ENCODE measurements at places on chromosomes 2 and 18. TPM values are rescaled to one million over a fixed set of nuclear protein-coding genes. Genes with fewer than 3 reads are reported as not detected.

The GULP1 gene
- 29.2 TPM for total RNA-seq

DNA sequence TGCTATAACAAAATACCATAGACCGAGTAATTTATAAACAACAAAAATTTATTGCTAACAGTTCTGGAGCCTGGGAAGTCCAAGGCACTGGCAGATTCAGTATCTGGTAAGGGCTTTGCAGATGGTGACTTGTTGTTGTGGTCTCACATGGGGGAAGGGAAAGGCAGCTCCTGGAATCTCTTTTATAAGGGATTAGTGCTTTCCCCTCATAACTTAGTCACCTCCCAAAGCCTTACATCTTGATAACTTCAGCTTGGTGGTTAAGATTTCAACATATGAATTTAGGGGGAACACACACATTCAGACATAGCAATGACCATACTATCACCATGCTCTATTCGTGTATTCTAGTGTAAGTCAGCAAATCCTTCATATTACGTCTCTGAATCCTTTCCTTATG lies 447.6 kb upstream of the TCF4 start:
- H3K4me3 ChIP-seq, result no peak overlapping the region
- H3K27ac ChIP-seq, result no peak overlapping the region
- H3K4me1 ChIP-seq, result peaks cover 21% of the 10 kb centered on the region
- no peaks in the 10 kb centered on the region for H3K36me3 ChIP-seq
- no peaks in the 10 kb centered on the region for H3K27me3 ChIP-seq
- no peak for DNase-seq

The GPR17 gene
- total RNA-seq, result not detected

DNA sequence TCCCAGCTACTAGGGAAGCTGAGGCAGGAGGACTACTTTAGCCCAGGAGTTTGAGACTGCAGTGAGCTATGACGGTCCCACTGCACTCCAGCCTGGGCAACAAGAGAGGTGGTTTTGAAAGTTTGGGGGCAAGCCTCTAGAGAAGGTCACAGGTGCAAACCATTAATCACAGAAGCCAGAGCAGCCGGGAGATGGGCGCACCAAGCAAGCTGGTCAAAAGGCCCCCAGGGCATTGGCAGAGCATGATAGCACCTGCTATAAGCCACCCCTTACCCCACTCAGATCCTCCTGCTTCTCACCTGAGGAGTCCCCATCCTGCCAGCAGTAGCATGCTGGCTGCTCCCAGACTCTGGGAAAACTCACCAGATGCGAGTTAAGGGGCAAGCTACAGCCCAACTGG lies 116.1 kb upstream of the RAB12 start:
- DNase-seq, result no peak
- no peaks in the 10 kb centered on the region for H3K27me3 ChIP-seq
- H3K4me1 ChIP-seq, result no peaks in the 10 kb centered on the region
- no peak overlapping the region for H3K27ac ChIP-seq
- H3K36me3 ChIP-seq, result no peaks in the 10 kb centered on the region
- no peak overlapping the region for H3K4me3 ChIP-seq

DNA sequence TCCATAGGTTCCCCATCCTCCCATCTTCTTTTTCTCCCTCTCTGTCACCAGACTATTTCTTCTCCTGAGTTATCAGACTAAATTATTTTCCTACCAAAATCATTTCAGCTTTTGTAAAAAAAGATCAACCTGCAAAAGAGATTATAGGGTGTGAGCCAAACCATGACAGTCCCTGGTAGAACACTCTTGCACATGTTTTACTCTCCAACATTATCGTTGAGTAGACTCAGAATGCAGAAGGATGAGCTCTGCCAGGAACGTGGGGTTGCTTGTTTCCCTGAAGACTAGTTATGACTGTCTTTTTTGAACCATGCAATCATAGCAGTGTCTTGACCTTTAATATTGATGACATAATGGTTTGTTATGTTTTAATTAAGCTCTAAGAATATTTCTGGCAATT lies 360.1 kb upstream of the VWC2L start:
- no peak overlapping the region for H3K27ac ChIP-seq
- H3K36me3 ChIP-seq, result no peaks in the 10 kb centered on the region
- no peaks in the 10 kb centered on the region for H3K4me1 ChIP-seq
- DNase-seq, result no peak
- no peak overlapping the region for H3K4me3 ChIP-seq

- DNase-seq, result no peak
- H3K4me3 ChIP-seq, result no peak overlapping the region
- H3K27me3 ChIP-seq, result no peaks in the 10 kb centered on the region
These were observed 296.2 kb upstream of the NRP2 start for GRCh38 chr2:205386109-205386508.

GRCh38 chr2:104734937-104735586 lies 118.9 kb upstream of the POU3F3 start:
- no peak for DNase-seq
- no peaks in the 10 kb centered on the region for H3K4me1 ChIP-seq
- H3K27me3 ChIP-seq, result no peaks in the 10 kb centered on the region
- no peak overlapping the region for H3K4me3 ChIP-seq

- no peak overlapping the region for H3K27ac ChIP-seq
- H3K36me3 ChIP-seq, result no peaks in the 10 kb centered on the region
- H3K4me1 ChIP-seq, result no peaks in the 10 kb centered on the region
- DNase-seq, result peak; percentile 6
- H3K27me3 ChIP-seq, result peaks cover 3% of the 10 kb centered on the region
- no peak overlapping the region for H3K4me3 ChIP-seq
These were observed 38.2 kb upstream of the CNGA3 start for GRCh38 chr2:98308068-98308467.

DNA sequence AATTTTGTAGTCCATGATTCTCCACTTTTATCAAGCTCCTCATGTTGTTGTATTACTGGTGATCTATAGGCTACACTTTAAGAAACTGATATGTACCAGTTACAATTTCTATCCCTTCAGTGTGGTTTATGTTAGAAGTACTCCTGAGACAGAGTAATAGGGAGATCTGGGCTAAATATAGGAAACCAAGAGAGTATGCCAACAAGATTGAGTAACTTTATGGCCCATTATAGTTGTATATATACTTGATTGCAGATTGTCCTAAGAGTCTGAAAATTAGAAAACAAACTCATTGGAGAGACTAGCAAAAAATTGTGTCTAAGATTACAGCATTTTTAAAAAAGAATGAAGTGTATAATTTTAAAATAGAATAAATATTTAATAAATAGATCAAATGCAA lies 605.6 kb downstream of the XIRP2 start:
- no peaks in the 10 kb centered on the region for H3K4me1 ChIP-seq
- H3K27me3 ChIP-seq, result no peaks in the 10 kb centered on the region
- no peak overlapping the region for H3K27ac ChIP-seq
- H3K36me3 ChIP-seq, result no peaks in the 10 kb centered on the region

- no peak overlapping the region for H3K27ac ChIP-seq
- DNase-seq, result no peak
- no peaks in the 10 kb centered on the region for H3K27me3 ChIP-seq
- no peaks in the 10 kb centered on the region for H3K36me3 ChIP-seq
- no peaks in the 10 kb centered on the region for H3K4me1 ChIP-seq
These were observed 745.3 kb upstream of the CELF4 start for GRCh38 chr18:38310936-38311335.

DNA sequence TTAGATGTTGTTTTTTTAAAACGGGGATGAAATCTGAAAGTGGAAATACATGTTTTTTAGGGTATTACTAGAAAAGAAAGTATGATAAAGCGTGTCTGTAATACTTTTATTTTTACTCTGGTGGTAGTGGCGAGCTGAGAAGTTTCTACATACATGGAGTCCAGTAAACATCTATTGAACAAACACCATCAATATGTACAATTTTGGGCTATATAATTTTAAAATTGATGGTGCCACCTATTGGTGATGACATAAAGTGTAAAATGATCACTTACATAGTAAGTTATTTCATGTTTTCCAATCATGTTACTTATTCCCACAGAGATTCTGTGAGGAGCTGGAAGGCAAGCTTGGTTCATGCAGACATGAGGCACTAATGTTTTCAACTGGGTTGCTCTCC lies 31.5 kb upstream of the NFE2L2 start:
- H3K36me3 ChIP-seq, result no peaks in the 10 kb centered on the region
- H3K4me3 ChIP-seq, result no peak overlapping the region
- no peaks in the 10 kb centered on the region for H3K4me1 ChIP-seq
- peak; percentile 59 for DNase-seq

DNA sequence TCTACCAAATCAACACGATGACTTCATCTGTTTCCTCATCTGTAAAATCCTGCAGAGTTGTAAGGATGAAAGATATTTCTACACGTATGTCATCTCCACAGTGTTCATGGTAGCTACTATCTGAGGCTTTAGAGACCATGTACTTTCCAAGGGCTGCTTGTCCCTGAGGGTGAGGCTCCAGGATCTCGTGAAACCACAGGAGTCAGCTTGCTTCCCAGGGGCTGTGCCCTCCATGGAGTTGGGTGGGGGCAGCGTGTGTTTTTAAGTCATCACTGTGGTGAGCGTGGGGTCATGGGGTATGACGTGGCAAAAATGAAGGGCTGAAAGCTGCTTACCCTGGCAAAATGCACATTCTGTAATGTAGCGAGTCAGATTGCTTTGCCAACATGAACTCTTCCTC lies 81.6 kb downstream of the ASAP2 start:
- H3K27me3 ChIP-seq, result no peaks in the 10 kb centered on the region
- H3K4me3 ChIP-seq, result no peak overlapping the region
- no peak for DNase-seq
- H3K27ac ChIP-seq, result no peak overlapping the region
- no peaks in the 10 kb centered on the region for H3K36me3 ChIP-seq
- no peaks in the 10 kb centered on the region for H3K4me1 ChIP-seq

DNA sequence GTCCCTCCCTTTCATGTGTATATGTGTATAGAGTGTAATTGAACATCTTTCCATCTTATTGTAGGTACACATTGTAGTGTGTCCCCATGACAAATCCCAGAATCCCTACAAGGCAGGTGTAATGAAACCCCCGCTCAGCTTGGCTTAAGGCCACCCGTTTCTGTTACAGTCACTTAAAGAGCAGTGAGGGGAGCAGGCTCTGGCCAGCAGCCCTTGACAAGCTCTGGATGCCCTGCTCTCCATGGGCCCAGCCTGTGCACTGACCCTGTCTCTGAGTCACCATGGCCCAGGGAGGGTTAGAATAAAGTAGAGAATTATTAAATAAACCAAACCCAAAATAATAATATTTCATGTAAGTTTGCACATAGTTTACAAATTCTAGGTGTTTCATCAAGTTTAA lies 17.2 kb upstream of the MAL start:
- no peak for DNase-seq
- no peak overlapping the region for H3K4me3 ChIP-seq
- H3K27ac ChIP-seq, result no peak overlapping the region
- H3K36me3 ChIP-seq, result no peaks in the 10 kb centered on the region

DNA sequence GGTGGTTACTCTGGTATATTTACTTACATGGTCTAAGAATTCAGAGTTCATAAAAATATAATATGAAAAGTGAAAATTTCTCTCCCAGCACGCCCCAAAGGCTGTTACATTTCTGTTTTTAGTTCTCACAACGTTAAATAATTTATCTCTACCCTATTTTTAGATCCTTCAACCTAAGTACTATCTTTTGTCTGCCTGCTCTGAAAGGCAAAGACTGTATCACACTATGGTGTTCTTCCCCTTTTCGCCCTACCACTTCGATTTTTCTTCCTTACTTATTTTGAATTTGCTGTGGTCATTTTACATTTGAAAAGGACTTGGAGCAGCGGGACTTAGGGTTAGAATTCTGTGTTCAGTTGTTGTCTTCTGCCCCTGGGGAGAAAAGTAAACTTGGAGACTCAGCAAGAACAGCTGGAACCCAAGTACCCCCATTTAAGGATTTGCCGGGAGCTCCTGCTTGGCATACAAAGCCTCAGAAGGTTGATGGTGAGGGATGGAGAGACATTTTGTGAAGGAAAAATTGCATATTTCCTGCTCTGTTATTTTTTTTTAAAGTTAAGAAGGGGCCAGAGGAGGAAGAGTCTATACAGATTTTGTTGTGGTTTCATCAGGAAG lies 19.0 kb downstream of the ADAM23 start:
- DNase-seq, result no peak
- H3K36me3 ChIP-seq, result no peaks in the 10 kb centered on the region
- H3K4me1 ChIP-seq, result no peaks in the 10 kb centered on the region
- no peak overlapping the region for H3K4me3 ChIP-seq
- H3K27ac ChIP-seq, result peak overlapping the region; percentile 71

DNA sequence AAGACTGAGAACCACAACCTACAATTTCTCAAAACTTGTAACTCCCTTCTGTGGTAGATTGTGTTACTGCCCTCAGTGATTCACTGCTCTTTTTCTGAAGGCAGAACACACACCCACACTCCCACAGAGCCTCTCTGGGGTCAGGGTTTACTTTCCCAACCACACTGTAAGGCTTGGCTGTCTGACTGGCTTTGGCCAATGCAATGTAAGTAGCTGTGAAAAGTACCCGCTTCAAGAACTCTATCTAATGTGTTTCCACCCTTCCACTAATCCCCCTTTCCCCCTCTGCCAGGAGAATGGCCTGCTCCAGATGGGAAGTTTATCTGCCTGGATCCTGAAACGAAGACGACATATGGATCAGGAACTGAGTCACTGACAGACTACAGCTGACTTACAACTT lies 222.7 kb downstream of the CDH2 start:
- DNase-seq, result peak; percentile 54
- no peak overlapping the region for H3K4me3 ChIP-seq
- no peaks in the 10 kb centered on the region for H3K27me3 ChIP-seq
- no peak overlapping the region for H3K27ac ChIP-seq
- H3K4me1 ChIP-seq, result peaks cover 9% of the 10 kb centered on the region

The ARPC2 gene
- total RNA-seq, result 332 TPM

The FEV gene
- total RNA-seq, result not detected

- peaks cover 15% of the 10 kb centered on the region for H3K4me1 ChIP-seq
- no peak overlapping the region for H3K27ac ChIP-seq
- DNase-seq, result no peak
- no peaks in the 10 kb centered on the region for H3K27me3 ChIP-seq
- no peak overlapping the region for H3K4me3 ChIP-seq
- H3K36me3 ChIP-seq, result peaks cover 4% of the 10 kb centered on the region
These were observed 32.7 kb downstream of the GLI2 start for GRCh38 chr2:120768112-120769048.

The ARHGEF4 gene
- total RNA-seq, result 15.9 TPM

- no peaks in the 10 kb centered on the region for H3K27me3 ChIP-seq
- no peaks in the 10 kb centered on the region for H3K36me3 ChIP-seq
- DNase-seq, result no peak
- no peak overlapping the region for H3K4me3 ChIP-seq
- H3K4me1 ChIP-seq, result no peaks in the 10 kb centered on the region
These were observed 200.6 kb downstream of the WDR7 start for GRCh38 chr18:56851774-56852173.

- peaks cover 8% of the 10 kb centered on the region for H3K36me3 ChIP-seq
- DNase-seq, result no peak
- no peak overlapping the region for H3K4me3 ChIP-seq
- no peak overlapping the region for H3K27ac ChIP-seq
These were observed 3.0 kb downstream of the MSH6 start for GRCh38 chr2:47785986-47786385.

GRCh38 chr2:120955427-120955826 lies 219.8 kb downstream of the GLI2 start:
- H3K36me3 ChIP-seq, result no peaks in the 10 kb centered on the region
- DNase-seq, result no peak
- H3K27me3 ChIP-seq, result no peaks in the 10 kb centered on the region
- no peak overlapping the region for H3K4me3 ChIP-seq
- no peak overlapping the region for H3K27ac ChIP-seq

The PTRHD1 gene
- 32.5 TPM for total RNA-seq
